ENCODE measurements at places on chromosomes 1 and 21. TPM values are rescaled to one million over a fixed set of nuclear protein-coding genes. Genes with fewer than 3 reads are reported as not detected.

Gene PSMA5
- 48.6 TPM for total RNA-seq

Gene GUCA2A
- not detected for total RNA-seq

Gene TEX38
- total RNA-seq, result not detected

Gene LMX1A
- not detected for total RNA-seq

Gene TMEM125
- not detected for total RNA-seq

DNA sequence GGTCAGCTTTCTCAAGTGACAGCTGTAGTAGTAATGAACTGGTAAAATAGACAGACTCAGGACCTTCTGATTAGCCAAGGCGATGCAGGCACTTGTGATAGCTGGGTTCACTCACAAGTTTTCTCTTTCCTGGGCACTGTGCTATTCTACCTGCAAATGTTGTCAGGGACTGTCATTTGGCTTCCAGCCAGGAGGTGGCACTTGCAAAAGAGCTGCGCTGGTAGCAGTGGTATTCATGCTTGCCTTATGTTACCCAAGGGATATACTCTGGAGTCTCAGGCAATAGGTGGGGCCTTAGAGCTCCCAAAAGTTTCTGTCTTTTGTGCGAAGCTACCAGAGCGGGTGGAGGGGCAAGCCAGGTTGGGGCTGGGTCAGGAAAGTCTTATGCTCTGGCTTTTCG lies 23.5 kb downstream of the IFI44 start:
- H3K27ac ChIP-seq, result no peak overlapping the region
- no peaks in the 10 kb centered on the region for H3K36me3 ChIP-seq
- no peak overlapping the region for H3K4me3 ChIP-seq
- peaks cover 6% of the 10 kb centered on the region for H3K27me3 ChIP-seq
- peaks cover 16% of the 10 kb centered on the region for H3K4me1 ChIP-seq

- H3K27me3 ChIP-seq, result no peaks in the 10 kb centered on the region
- H3K27ac ChIP-seq, result peak overlapping the region; percentile 84
- H3K4me3 ChIP-seq, result peak overlapping the region; percentile 66
- H3K36me3 ChIP-seq, result no peaks in the 10 kb centered on the region
- peaks cover 24% of the 10 kb centered on the region for H3K4me1 ChIP-seq
- no peak for DNase-seq
These were observed 19.7 kb upstream of the TIAM1 start for GRCh38 chr21:31363720-31364119.

- no peaks in the 10 kb centered on the region for H3K36me3 ChIP-seq
- H3K27ac ChIP-seq, result no peak overlapping the region
- no peak overlapping the region for H3K4me3 ChIP-seq
- H3K27me3 ChIP-seq, result peaks cover 7% of the 10 kb centered on the region
- no peaks in the 10 kb centered on the region for H3K4me1 ChIP-seq
These were observed 28.2 kb downstream of the SLC30A10 start for GRCh38 chr1:219900201-219900600.

- no peak for DNase-seq
- H3K27ac ChIP-seq, result no peak overlapping the region
- peaks cover 3% of the 10 kb centered on the region for H3K36me3 ChIP-seq
- peaks cover 4% of the 10 kb centered on the region for H3K4me1 ChIP-seq
- H3K4me3 ChIP-seq, result no peak overlapping the region
These were observed 92.9 kb downstream of the HS2ST1 start for GRCh38 chr1:87007323-87007722.

DNA sequence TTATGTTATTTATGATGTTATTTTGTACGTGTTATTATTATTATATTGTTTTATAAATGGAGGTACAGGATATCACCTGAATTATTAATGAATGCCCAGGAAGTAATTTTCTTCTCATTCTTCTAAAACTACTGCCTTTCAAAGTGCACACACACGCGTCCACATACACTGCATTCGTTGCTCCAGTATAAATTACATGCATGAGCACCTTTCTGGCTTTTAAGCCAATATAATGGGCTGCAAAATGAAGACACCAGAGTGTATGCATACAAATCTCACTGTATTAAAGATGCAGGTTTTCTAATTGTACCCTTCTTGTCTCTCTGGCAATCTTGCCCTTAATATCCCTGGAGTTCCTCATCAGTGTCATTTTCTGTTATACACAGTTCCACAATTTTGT lies 6.9 kb downstream of the RGS4 start:
- peaks cover 41% of the 10 kb centered on the region for H3K27me3 ChIP-seq
- no peaks in the 10 kb centered on the region for H3K36me3 ChIP-seq
- H3K27ac ChIP-seq, result no peak overlapping the region
- DNase-seq, result no peak
- H3K4me3 ChIP-seq, result no peak overlapping the region

- H3K4me3 ChIP-seq, result peak overlapping the region; percentile 80
- H3K4me1 ChIP-seq, result peaks cover 30% of the 10 kb centered on the region
- no peaks in the 10 kb centered on the region for H3K36me3 ChIP-seq
- H3K27ac ChIP-seq, result peak overlapping the region; percentile 85
- no peak for DNase-seq
These were observed 545 bp downstream of the PATJ start for GRCh38 chr1:61742620-61743430.

DNA sequence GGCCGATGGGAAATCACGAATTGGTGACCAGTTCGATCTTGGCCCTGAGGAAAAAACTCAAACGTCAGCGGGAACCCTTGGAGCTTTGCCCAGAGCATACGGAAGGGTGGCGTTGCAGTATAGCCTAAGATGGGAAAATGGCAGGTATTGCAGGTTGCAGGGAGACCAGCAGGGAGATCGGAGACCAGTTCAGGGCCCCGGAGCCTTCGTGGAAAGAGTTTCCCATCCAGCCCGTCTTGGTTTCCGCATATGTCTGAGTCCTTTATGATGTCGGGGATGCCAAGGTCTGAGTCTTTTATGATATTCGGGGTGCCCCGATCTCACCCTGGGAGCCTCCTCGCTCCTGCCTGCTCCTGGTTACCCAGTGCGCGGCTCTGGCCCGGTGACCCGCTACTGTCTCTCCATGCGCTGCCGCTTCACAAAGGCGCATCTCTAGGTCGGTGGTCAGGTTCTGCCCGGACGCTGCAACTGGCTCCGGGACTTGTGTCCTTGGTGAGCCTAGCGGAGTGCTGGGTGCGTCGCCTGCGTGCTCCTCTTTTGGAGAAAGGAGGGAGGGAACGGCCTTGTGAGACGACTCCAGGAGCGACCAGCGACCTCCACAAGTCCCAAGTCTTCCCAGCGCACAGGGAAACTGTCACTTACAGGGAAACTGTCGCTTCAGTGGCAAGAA lies 94.2 kb downstream of the PRKAB2 start:
- H3K36me3 ChIP-seq, result peaks cover 10% of the 10 kb centered on the region
- peaks cover 95% of the 10 kb centered on the region for H3K27me3 ChIP-seq
- H3K27ac ChIP-seq, result no peak overlapping the region
- peaks cover 36% of the 10 kb centered on the region for H3K4me1 ChIP-seq
- no peak for DNase-seq
- no peak overlapping the region for H3K4me3 ChIP-seq

DNA sequence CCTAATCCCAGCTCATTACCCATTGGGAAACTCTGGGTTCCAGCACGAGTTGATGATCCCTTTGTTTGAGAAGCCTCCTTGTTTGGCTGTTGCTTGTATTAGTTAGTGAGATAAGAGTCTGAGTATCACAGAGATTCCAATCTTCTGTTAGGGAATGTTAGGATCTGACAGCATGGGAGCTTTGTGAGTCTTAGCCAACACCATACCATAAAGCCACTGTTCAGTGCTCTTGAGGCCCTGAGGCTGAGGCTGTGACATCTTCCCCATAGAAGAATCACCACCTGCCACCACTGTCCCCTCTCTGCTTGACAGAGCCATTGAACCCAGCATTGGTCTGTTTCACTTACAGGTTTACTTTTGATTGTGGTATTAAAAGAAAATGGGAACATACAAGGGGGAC lies 29.3 kb upstream of the NFASC start:
- H3K27me3 ChIP-seq, result peaks cover 28% of the 10 kb centered on the region
- H3K27ac ChIP-seq, result no peak overlapping the region
- H3K36me3 ChIP-seq, result peaks cover 2% of the 10 kb centered on the region
- DNase-seq, result no peak
- no peak overlapping the region for H3K4me3 ChIP-seq

GRCh38 chr1:32966900-32967299 lies 2.3 kb upstream of the RNF19B start:
- H3K36me3 ChIP-seq, result no peaks in the 10 kb centered on the region
- no peak overlapping the region for H3K4me3 ChIP-seq
- peaks cover 19% of the 10 kb centered on the region for H3K4me1 ChIP-seq
- H3K27ac ChIP-seq, result no peak overlapping the region
- no peak for DNase-seq

- H3K27ac ChIP-seq, result peak overlapping the region; percentile 90
- no peak for DNase-seq
These were observed 853 bp downstream of the TTC22 start for GRCh38 chr1:54800041-54800898.

DNA sequence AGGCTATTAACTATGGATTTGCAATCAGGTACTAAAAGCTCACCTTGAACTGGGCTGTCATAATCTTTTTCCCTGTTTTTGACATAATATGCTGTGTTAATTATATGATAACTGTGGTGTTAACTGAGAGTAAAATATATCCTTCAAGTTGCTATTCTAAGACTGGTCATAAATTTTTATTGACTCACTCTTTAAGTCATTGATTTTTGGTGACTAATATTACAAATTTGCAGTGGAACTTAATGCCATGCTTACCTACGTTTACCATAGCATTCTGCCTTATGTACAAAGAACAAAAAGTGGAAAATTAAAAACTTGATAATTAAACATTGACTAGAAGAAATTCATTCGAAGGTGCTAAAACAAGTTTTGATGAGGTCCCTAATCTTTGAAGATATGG lies 872.4 kb downstream of the BRINP3 start:
- H3K27me3 ChIP-seq, result no peaks in the 10 kb centered on the region
- DNase-seq, result no peak
- H3K4me3 ChIP-seq, result no peak overlapping the region
- no peak overlapping the region for H3K27ac ChIP-seq
- no peaks in the 10 kb centered on the region for H3K4me1 ChIP-seq

- no peaks in the 10 kb centered on the region for H3K36me3 ChIP-seq
- H3K4me1 ChIP-seq, result peaks cover 3% of the 10 kb centered on the region
- H3K4me3 ChIP-seq, result no peak overlapping the region
- H3K27me3 ChIP-seq, result peaks cover 14% of the 10 kb centered on the region
These were observed 50.2 kb downstream of the KCNN3 start for GRCh38 chr1:154819628-154820590.

DNA sequence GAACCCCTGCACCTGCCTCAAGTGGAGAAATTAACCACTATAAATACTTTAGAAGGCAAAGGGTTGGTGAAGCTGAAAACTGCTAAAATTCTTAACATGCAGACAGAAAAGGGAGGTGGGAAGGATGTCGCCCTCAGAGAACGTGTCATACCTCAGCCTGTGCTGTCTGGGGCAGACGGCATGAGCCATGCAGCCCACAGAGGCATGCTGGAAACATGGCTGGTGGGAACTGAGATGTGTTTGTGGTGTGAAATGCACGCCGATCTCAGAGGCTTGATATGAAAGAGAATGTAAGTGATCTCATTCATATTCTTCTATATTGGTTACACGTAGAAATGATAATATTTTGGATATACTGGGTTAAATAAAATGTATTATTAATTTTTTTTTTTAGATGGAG lies 16.3 kb downstream of the AGPAT3 start:
- H3K27ac ChIP-seq, result no peak overlapping the region
- no peak overlapping the region for H3K4me3 ChIP-seq
- peaks cover 56% of the 10 kb centered on the region for H3K4me1 ChIP-seq
- H3K36me3 ChIP-seq, result no peaks in the 10 kb centered on the region
- DNase-seq, result no peak

- no peak for DNase-seq
- H3K27ac ChIP-seq, result no peak overlapping the region
- H3K4me1 ChIP-seq, result no peaks in the 10 kb centered on the region
- H3K4me3 ChIP-seq, result no peak overlapping the region
- H3K36me3 ChIP-seq, result no peaks in the 10 kb centered on the region
These were observed 112.6 kb downstream of the BRINP2 start for GRCh38 chr1:177283380-177283779.

GRCh38 chr1:231232870-231233734 lies 7.9 kb upstream of the GNPAT start:
- no peaks in the 10 kb centered on the region for H3K36me3 ChIP-seq
- H3K27ac ChIP-seq, result peak overlapping the region; percentile 27
- H3K4me1 ChIP-seq, result peaks cover 41% of the 10 kb centered on the region
- H3K27me3 ChIP-seq, result no peaks in the 10 kb centered on the region
- no peak overlapping the region for H3K4me3 ChIP-seq

DNA sequence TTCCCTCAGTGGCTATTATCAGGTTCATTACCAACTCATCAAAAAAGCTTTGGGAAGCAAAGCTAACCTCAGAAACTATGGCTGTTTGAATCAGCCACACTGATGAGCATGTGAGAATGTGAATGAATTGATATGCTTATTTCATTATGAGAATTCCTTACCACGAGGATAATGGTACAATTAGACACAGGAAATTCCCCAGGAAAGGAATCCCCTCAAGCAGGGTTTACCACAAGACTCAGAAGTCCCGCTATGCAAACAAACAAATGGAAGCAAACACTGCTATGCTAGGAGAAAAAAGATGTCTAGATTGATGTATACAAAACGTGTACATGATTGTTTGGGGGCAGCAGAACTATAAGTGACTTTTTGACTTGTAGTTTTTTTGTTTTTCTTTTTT lies 205.0 kb downstream of the HMCN1 start:
- no peak overlapping the region for H3K4me3 ChIP-seq
- H3K4me1 ChIP-seq, result no peaks in the 10 kb centered on the region
- no peak for DNase-seq

DNA sequence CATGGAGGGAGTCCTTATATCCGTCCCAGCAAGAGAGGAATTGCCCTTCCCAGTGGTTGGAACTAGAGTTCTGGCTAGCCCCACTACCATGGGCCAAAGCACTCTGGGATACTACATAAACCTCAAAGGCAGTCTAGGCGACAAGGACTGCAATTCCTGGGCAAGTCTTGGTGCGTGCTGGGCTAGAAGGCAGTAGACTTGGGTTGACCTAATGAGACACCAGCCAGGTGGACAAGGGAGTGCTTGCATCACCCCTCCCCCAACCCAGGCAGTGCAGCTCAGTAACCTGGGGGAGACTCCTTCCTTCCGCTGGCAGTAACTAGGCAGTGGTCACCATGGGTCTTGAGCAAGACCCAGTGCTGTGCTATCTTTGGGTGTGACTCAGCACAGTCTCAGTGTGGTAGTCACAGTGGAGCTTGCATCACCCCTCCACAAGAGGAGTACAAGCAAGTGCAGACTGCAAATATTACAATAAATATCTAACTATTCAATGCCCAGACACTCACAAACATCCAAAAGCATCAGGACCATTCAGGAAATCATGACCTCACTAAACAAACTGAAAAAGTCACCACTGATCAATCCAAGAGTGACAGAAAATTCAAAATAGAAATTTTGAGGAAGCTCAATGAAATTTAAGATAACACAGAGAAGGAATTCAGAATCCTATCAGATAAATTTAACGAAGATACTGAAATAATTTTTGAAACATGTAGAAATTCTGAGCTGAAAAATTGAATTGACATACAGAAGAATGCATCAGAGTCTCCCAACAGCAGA lies 84.7 kb upstream of the LYPLAL1 start:
- no peak for DNase-seq
- no peak overlapping the region for H3K27ac ChIP-seq
- H3K36me3 ChIP-seq, result no peaks in the 10 kb centered on the region
- peaks cover 10% of the 10 kb centered on the region for H3K27me3 ChIP-seq
